ENCODE measurements at places on chromosomes 7 and 10.
A peak's percentile ranks its signal among the peaks of the same experiment; 100 is the strongest.

DNA sequence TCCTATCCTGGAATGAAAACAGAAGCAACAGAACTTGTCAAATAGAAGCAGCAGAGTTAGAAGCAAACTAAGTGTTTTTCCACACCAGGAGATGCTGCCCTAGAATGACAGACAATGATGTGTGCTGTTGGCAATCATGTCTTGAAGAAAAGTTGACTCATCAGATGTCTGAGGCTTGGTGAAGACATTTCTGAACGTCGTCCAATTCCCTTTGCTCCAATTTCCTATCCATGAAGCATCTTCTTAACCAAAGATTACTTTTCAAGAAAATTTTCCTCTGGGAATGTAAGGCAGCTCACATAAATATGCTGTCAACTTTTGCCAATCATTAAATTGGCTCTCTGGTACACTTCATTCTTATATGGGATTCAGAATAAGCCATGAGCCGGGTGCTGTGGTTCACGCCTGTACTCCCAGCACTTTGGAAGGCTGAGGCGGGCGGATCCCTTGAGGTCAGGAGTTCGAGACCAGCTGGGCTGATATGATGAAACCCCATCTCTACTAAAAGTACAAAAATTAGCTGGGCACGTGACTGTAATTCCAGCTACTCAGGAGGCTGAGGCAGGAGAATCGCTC, 34.6 kb downstream of the MALSU1 start:
- no peak for DNase-seq

DNA sequence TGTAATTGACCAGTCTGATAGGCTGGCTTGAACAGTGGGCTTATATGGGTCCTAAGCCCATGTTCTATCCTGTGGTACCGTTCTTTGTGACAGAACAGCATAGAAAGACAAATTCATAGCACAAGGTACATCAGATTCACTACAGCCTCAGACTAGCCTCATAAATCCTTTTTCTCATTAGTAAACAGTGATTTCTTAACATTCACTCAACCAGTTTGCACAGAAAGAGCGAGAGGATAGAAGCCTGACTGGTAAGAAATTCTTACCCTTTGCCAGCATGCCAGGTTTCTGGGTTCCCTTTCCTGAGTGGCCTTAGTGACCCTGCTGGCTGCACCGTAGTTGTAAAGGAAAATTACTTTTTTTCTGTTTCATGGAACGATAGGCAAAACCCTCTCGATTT, 412.1 kb downstream of the SH2D4B start:
- DNase-seq, result no peak

- DNase-seq, result no peak
Observed at GRCh38 chr7:54960517-54960916, 58.3 kb upstream of the EGFR start.

- DNase-seq, result no peak
Observed at GRCh38 chr7:3846738-3847137, 545.7 kb downstream of the SDK1 start.

DNA sequence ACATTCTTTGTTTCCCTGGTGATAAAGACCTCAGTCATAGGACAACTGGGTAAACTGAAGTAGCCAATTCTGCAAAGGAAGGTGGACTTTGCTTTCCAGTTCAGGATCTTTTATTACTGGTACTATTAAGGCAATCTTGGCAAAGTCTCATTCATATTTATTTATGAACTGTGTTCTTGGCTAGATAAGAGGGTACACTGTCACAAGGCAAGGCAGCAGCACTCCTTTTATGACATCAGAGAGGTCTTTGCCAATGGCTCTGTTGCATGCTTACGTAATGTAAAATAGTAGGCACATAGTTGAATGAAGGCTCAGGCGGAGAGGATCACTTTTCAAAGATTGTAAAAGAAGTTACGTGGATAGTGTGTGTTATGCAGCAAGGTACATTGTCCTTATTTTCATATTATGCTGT, 63.7 kb upstream of the PDK4 start:
- no peak for DNase-seq

DNA sequence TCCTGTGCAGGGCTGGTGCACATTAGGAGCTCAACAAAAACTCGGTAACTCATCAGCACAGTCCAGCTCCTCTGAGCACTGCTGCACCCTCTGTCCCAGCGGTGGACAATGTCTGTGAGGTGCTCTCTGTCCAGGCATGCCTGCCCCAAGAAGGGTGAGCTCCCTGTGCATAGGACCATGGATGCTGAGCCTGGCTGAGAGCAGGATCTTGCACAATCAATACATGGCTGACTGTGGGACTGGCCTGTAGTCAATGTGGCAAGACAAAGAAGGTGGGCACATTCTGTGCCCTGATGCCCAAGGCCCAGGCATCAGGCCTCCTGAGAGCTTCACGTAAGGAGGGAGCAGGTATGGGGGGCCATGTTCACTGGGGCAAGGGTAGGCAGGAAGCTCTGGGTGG, 17.1 kb downstream of the ARHGAP22 start:
- DNase-seq, result no peak

- no peak for DNase-seq
Observed at GRCh38 chr10:133315847-133316246, 7.1 kb downstream of the ZNF511 start.

DNA sequence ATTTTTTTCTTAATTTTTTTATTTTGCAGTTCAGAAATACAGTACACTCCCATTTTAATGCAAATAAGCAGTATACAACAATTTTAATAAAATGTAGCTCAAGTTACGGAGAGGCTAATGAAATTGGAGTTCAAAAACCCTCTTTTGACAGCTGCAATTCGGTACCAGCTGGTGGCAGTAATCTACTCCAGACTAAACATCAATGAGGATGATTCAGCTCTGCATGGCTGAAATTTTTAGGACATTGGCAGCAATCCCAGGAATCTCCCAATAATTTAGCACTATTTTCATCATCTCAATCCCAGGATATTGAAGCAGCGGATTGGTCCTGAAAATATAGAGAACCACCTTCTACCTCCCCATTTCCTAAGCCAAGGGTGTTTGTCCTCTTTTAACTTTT, 278.8 kb downstream of the CACNA2D1 start:
- no peak for DNase-seq

GRCh38 chr10:11191678-11192077, 174.0 kb downstream of the CELF2 start:
- DNase-seq, result no peak

DNA sequence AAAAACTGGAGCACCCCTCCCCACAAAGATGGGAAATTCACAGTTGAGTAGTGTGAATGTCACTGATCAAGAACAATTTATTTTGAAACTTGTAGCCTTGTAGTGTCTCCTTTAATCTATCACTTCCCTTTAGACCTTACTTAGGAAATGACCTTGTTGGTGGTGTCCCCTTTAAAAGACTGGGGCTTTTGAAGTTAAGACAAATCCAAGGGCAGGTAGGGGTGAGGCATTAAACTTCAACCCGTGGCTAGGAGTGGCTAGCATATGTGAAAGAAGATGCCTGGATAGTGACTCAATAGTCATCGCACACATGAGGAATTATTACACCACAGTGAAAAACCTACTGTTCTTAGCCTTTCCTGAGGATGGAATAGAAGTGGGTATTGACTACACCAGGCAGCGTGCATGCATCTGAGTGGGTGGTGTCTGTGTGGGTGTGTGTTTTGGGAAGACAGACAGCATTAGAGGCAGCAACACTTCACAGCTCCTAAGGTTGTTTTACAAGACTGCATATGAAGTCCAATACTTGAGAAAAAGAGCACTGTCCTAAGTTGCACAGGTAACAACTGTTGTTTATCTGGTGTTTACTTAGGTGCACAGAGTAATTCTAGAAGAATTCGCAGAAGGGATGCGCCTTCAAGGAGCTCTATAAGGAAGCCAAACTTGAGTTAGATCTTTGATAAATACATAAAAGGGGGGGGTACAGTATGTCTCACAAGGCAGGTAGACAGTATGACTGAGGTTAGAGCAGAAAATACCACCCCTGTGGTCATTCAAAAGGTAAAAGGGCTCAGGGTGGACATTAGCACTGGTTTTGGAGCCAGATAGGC, 32.9 kb downstream of the ABLIM1 start:
- DNase-seq, result no peak

- no peak for DNase-seq
Observed at GRCh38 chr10:45640941-45641340, 31.6 kb downstream of the ZFAND4 start.

DNA sequence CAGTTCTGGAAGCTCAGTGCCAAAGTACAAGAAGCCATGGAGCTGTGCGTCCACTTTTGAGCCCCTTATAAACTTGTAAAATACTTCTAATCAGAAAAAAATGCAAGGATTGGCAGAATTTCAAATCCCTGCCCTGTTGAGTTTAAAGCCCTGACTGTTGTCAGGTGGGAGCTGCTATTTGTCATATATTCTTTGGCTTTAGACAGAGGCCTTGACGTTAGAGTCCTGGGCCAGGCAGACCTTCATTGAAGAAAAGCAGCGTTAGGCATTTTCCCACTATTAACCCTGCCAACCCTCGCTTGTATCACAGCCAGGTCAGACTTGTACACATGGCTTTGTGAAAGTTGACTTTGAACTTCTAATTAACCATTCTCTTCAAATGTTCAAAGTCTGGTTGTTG, 155.4 kb downstream of the TWIST1 start:
- no peak for DNase-seq

GRCh38 chr7:33185786-33186185, 56.4 kb downstream of the BBS9 start:
- peak; percentile 43 for DNase-seq

DNA sequence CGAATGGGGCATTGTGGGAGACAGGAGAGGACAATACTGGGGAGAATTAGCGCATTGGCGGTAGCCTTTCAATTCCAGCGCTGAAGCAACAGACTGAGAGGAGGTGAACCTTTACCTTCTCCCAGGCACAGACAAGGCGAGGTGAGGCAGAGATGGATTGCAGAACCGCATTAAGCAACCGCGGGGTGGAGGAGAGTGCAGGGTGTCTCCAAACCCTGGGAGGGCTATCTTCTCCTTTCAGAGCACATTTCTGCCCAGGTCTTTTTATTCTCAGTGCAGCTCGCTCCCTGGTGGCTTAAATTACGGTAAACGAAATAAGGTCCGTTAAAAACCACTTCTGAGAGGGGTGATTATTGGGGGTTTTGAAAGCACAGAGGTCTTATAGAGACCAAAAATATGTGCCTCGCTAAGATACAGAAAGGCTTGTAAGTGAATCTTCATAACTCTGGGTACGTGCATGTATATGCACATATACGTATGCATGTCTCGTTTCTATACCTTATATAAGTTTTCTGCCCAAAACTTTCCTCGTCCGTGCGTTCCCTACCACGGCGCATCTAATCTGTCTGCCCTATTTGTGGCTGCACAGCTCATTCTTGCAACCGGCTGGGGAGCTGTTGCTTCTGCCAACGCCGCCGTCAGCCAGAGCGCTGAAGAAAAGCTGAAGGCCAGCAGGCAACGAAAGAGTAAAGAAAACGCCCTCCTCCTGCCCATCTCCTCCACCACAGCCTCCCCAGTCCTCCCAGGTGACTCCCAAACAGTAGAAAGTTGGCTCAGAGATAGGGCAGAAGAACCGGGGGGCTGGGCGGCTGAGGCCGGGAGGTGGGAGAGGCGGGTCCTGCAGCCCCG, 895 bp upstream of the ZNF804B start:
- DNase-seq, result peak; percentile 54

GRCh38 chr7:8391353-8392062, 41.9 kb upstream of the NXPH1 start:
- DNase-seq, result no peak
